Stimulated activated CD8-positive, alpha-beta memory T cell treated with anti-CD3 and anti-CD28 coated beads, Interleukin-12 subunit alpha, Interleukin-12 subunit beta, amount 100 ng/mL, for 1 hour (primary cell): ENCODE measurements at places on chromosomes 16 and 17.
A peak's percentile ranks its signal among the peaks of the same experiment; 100 is the strongest.

DNA sequence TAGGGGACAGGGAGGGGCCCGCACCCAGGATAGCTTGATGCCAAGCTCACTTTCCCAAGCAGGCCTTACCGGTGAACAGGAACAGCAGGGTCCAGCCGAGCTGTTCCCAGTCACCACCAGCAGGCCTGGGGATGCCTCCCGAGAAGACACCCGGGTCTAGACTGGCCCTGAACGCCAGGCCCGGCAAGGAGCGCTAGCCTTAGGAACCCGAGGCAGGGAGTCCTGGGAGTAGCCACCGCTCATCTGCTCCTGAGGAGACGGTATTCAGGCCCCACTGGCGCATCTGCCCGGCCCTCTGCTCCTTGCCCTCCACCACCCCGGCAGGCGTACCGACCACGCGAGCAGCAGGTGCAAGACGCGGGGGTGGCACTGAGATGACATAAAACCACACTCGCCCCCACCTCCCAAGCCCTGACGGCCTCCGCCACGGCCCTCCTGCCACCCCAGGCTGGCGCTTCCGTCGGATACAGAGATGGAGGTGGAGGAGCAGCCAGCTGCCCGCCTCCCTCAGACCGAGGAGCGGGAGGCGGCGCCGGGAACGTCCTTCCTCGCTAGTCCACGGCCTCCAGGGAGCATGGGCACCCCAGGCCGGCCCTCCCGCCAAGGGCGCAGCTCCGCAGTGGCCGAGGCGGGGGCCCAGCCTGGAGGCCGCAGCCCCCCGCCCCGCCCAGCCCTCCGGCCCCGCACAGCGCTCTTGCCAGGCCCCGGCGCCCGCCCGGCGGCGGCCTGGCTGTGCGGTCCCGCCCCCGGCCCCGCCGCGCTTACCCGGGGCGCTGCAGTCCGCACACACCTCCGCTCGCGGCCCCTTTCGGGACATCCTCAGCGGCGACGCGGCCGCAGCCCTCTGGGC, 661 bp downstream of the GIT1 start:
- peak; percentile 15 for DNase-seq

- DNase-seq = no peak
Observed at GRCh38 chr17:71315568-71315967, 805.3 kb upstream of the SOX9 start.

DNA sequence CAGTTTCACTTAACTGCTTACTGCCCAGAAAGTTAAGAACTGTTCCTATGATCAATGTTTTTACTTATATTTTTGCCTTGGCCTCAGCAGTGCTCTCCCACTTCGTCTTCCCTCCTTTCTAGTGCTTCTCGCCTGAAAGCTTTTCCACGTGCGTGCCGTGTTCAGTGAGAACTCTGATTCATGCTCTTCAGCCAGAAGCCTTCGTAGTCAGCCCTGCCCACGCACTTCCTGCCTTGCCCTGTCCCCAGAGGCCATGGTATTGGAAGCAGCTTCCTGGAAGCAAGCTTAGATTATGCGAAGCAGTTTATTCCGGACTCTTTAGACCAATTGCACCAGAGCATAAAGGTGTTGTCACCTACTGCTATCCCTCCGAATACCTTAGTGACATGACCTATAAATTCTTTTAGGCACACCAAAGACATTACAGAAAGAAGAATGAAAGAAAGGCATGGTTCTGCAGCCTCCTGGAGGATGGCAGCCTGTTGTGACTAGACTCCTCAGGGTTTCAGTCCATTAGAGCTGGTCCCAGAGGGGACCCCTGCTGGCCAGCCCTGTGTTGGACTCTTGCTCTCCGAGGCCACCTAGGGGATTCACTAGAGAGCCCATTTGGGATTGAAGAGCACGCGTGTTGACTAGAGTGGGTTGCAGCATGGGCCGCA, 105.2 kb downstream of the RPTOR start:
- peak; percentile 35 for DNase-seq

DNA sequence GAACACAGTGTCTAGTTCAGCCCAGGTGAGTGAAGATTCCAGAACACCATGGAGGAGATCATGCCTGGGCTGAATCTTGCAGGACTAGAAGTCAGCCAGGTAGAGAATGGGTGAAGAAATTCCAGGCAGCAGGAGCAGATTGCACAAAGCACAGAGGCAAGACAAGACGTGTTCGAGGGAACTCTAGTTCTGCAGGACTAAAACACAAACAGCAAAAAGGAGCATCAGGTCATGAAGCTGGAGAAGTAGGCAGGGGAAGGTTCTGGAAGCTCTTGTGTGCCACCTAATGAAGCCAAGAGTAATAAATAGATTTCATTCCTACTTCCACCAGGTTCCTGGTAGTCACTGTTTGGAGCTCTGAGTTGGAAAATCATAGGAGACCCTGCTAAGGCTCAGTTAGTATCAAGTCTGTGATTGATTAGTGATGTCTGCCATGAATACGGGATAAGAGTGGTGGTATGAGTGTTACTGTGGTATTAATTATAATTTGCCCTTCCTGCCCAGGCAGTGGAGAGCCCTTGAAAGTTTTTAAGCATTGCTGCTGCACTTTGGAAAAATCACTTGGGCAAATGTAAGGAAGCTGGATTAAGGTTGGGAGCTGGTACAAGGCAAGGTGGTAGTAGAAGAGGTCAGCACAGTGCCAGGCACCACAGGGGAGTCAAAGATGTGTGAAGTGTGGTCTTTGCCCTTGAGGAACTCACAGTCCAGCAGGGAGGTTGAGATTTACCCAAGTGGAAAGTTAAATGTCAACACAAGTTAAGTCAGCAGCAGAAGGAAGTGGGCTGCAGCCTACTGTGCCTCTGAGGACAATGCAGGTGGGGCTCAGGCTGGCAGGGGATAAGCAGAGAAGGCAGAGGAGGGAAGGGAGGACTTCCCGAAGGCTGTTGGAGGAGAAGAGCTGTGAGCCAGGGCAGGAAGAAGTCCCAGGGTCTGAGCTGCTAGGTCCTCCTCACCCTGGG, 13.5 kb upstream of the FOXN1 start:
- no peak for DNase-seq

DNA sequence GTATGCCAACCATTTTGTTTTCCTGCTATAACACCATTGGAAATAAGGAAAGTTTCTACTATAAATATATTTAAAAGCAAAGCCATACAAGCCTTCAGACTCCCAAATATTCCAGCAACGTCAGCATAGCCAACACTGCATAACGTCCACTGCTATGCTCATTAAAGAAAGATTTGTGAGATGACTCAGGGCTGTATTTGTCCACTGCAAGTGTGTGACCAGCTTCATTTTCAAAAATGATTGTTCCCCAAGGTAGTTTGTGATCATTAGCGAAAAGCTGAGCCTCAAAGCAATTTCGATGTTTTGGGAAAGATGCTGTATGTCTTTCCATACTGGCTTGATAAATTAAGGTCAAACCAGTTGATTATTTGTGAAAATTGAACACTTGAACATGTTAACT, 14.9 kb upstream of the CCDC182 start:
- no peak for DNase-seq

- no peak for DNase-seq
Observed at GRCh38 chr16:17433577-17434451, 36.9 kb downstream of the XYLT1 start.

DNA sequence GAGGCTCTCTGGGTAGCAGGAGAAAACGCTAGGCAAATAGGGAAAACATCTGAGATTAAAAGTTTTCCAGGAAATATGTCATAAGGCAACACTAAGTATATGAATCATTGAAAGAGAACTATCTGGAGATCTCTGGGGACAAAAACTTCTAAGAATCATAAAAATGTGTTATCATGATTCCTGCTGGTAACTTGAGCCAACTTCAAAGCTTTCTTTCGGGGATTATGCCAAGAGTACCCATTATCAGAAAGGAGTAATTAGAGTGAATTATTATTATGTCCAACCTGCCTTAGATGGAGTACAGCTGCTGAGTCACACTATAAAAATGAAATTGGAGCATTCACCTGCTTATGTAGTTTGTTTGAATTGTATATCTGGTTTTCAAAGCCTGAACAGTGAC, 488.5 kb upstream of the SOX9 start:
- no peak for DNase-seq

DNA sequence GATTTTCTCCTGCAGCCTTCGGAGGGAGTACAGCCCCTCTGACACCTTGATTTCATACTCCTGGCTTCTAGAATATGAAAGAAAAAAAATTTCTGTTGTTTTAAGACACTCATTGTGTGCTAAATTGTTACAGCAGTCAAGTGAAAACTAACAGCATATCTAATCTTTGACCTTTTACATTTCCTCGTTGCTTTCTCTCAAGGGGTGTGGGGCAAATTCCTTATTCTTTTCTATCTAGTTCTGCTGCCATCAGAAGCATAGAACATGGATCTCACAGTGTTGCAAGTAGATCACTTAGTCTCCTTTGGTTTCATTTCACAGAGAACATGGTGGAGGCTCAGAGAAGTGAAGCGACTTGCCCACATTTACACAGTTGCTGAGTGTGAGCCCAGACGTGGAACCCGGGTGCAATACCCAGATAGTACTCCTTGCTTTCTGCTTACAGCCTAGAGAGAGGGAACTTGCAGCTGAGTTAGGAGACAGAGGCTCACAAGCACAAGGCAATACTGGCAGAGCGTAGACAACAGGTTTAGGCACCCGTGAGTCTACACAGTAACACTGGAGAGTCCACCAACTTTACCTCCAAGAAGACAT, 28.7 kb upstream of the MMD start:
- DNase-seq = no peak

GRCh38 chr16:78866521-78866920, 734.0 kb downstream of the MAF start:
- DNase-seq = no peak
